ENCODE measurements at places on chromosomes 1 and 21.

- no peak for DNase-seq
Observed at GRCh38 chr1:159289060-159289459, 13.1 kb upstream of the FCER1A start.

DNA sequence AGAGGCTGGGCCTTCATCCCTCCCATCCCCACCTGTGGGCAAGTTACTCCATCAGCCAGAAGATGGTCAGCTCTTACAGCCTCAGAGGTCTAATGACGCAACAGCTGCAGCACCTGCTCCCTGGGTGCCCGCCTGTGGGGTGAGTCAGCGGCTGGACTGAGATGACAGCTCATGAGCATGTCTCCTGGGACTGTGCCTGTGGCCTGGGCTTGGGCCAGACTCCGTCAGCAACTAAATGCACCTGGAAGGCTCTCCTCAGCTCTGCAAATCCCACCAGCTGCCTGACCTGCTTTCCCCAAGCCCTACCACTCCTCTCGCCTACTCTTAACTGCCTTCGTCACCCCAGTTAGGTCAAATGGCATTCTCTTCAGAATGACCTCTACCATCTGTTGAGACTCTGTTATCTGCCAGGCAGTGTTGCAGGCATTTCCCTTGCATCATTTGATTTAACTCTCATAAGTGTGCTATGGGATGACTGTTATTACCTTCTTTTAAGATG lies 47.7 kb downstream of the ETS2 start:
- DNase-seq = no peak

- DNase-seq = no peak
Observed at GRCh38 chr1:81756872-81757271, 43.9 kb upstream of the ADGRL2 start.

DNA sequence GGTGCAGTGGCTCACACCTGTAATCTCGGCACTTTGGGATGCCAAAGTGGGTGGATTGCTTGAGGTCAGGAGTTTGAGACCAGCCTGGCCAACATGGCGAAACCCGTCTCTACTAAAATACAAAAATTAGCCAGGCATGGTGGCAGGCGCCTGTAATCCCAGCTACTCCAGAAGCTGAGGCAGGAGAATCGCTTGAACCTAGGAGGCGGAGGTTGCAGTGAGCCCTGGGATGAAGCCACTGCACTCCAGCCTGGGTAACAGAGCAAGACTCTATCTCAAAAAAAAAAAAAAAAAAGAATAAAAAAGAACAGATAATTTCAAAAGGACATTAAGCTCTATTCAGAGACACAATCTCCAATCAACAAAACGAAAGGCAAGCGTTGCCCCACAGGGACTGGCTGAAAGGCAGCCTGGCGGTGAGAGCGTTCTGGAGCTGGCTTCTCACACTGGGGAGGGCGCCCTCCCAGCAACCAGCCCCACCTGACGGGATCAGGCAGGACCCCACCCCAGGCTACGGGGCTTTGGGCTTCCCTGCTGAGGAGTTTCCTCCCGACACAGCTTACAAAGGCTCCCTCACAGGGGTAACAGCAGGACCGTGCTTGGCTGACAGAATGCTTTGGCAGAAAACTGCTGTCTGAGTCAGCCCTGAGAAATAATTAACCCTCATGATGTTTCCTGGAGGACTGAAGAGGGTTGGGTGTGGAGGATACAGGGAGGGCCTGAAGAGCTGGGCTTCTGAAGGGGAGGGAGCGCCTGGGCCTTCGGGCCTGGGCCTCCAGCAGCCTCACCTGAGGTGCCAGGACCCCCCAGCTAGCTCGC lies 31.1 kb upstream of the SRP9 start:
- DNase-seq = peak; percentile 78

DNA sequence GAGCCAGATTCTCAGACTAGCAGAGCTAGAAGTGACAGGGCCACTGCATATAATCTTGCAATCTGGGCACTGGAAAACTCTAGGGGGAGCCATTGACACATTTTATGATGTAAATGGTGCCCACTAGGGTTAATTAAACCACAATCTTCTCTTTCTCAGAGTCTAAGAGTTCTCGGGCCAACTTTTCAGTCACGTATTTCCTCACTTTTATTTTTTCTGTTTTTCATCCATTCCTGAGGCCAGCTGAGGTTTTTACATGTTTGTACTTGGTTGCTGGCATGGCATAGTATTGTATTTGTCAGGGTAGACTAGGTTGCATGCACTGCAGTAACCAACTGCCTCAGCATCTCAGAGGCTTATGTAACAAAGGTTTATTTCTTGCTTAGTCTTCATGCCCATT lies 138.2 kb downstream of the ZNF326 start:
- peak; percentile 6 for DNase-seq

DNA sequence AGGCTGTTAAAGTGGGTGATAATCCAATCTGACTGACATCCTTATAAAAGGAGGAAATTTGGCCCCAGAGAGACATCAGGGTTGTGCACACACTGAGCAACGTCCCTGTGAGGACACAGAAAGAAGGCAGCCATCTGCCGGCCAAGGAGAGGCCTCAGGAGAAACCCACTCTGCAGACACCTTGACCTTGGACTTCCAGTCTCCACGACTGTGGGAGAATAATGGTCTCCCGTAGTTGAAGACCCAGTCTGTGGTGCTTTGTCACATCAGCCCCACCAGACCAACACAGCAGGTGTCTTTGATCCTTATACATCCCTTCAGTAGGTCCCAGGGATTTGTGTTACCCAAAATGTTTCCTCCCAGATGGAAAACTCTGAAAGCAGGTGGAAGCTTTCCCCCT lies 4.2 kb upstream of the DNAJC28 start:
- DNase-seq = no peak

DNA sequence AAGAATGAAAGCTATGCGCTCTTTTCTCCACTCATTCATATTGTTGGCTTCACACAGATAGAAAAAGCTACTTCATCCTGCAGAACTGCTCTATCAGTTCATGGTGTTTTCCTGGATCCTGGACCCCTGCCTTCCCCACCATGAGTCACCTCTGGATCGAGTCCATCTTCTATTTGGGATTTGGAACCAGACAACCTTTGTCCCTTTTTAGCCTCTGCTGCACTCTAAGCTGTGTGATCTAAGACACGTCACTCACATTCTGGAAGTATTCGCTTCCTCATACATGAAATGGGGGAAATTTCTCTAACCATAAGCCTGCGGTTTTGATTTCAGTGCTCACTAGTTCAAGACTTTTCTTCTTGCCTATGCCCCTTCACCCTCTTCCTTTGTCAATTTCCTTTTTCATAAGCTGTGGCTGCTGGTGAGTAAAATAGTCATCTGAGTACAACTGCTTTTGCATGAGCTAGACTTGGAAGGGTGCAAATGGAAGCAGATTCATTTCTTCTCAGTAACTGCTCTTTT lies 14.1 kb upstream of the DEGS1 start:
- no peak for DNase-seq

GRCh38 chr1:184646178-184646701 lies 108.4 kb downstream of the EDEM3 start:
- DNase-seq = no peak

DNA sequence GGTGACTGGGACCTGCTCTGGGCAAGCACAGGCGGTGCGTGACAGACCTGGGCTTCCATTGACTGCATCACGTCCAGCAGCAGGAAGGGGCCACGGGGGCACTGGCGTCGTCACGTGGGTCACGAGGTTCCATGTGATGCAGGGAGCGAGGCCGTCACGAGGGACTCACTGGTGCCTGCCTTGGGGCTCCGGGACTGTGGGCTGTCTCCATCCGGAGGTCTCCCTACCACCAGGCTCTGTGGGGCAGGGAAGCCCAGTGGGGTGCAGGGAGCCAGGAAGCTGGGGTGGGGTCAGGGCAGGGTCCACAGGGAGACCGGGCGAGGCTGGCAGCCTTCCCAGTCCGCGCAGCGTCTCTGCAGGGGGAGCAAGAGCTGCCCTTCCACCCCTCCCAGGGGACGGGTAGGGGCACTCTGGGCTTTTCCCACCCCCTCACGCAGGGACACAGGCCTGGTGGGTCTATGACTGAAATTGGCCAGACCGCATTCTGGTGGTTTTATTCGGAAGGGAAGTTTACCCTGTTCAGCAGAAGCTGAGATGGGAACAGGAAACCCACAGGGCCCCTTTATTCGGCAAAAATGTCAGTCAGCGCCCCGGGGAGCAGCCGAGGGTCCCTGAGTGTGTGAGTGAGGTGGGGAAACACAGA lies 416 bp upstream of the TNFRSF14 start:
- peak; percentile 84 for DNase-seq

- no peak for DNase-seq
Observed at GRCh38 chr1:189681252-189681919, 796.3 kb downstream of the BRINP3 start.

DNA sequence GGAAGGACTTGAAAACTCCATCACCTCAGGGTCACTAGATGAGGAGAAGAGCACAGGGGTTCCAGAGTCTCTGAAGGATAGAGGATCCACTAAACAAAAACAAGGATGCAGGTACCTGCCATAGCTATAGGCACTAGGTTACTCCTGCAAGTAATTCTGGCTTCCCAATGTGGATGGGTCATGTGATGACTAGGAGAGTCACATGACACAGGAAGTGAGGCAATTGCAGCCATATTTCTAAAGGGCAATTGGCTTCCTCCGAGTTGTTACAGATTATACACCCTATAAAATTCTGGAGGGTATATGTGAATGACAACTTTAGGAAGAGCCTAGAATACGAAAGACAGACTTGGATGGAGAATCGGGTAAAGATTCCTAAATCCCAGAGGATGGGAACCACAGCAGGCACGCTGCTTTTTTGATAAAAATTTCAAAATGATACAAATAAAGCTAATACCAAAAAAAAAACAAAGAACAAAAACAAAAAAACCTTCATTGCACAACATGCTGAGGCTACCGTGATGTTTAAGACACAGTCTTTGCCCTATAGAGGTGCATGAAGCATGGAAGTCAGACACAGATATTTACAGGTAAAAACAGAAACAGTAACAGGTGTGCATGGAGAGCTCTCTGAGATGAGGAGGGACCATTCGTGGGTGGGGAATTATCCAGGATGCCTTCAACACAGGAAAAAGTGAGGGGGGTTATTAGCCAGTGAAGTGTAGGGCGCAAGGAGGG lies 10.5 kb downstream of the MTX1 start:
- DNase-seq = peak; percentile 78

GRCh38 chr1:233319272-233319671 lies 8.3 kb upstream of the MAP3K21 start:
- no peak for DNase-seq

GRCh38 chr1:212070720-212071302 lies 35.3 kb downstream of the DTL start:
- peak; percentile 53 for DNase-seq

DNA sequence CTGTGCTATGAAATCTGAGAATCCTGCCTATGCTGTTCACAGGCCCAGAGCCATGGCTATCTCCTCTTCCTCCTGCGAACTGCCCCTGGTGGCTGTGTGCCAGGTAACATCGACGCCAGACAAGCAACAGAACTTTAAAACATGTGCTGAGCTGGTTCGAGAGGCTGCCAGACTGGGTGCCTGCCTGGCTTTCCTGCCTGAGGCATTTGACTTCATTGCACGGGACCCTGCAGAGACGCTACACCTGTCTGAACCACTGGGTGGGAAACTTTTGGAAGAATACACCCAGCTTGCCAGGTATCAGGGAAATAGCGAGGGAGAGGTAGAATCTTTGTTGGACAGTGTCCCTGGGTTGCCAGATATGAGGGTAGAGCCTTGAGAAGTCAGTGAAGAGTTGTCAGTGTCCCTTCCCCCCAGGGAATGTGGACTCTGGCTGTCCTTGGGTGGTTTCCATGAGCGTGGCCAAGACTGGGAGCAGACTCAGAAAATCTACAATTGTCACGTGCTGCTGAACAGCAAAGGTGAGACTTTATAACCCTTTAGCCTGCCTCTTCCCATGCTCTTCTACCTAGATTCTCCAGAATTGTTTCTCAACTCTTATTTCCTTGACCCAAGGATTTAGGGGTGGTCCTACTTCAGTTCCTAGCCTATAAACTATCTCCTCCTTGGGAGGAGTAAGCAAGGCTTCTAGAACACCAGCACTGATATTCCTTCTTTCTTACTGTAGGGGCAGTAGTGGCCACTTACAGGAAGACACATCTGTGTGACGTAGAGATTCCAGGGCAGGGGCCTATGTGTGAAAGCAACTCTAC lies 1.4 kb downstream of the NIT1 start:
- DNase-seq = peak; percentile 63

DNA sequence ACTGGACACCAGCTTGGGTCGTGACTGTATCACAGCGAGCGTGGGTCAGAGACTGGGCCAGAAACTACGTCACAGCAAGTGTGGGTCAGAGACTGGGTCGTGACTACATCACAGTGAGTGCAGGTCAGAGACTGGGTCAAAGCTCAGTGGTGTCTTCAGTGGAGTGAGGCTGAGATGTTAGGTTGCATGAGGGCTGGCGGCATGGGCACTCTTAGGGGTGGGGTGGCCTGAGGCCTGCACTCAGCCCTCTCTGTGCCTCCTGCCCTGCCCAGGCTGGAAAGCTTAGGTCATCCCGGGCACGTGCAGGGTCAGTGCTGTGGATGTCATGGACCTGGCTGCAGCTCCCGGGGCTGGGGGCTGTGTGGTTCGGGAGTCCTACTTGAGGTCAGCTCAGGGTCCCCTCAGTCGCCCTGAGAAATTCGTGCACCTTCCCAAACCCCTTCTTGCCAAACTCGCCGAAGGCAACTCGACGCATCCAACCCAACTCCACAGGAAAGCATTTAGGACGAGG lies 19.0 kb downstream of the CFAP74 start:
- no peak for DNase-seq

DNA sequence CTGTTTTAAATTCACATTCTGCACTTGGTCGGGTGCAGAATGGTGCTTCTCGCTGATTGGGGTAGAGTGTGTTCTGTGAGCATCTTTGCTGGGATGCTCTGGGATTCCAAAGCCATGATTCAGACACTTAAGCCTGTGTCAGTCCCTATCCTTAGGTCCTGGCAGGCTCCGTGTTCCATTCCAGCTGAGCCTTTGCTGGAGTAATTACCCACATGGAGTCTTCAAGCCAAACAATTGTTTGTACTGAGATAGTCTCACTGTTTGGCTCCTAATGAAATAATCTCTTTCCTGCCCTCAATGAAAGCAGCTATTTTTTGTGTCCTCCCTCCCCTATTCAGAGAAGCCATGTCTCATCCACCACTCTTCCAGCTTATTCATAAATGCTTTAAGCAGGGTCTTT lies 18.7 kb downstream of the SMAP2 start:
- peak; percentile 75 for DNase-seq

DNA sequence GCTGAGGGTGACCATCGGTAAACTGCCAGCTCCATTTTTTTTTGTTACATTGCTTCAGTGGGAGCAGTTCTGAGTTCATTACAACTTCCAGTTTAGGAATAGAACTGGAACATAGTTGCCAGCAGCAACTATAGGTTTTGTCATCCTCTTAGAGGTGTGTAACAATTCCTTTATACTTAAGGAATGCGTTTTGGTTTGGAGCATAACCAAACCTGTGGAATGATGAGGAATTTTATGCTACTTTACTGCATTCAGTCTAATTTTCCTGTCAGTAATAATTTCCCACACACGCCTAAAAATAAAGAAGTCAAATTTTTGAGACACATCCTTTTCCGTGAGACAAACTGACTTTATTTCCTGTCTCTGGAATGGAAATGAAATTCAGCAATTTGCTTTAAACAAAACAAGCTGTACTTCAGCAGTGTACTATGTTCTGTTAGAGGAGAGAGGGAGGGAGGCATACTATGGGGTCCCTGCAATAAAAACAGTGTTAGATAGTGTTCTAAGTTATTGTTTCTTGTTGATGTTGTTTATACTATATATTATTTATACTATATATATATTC lies 4.8 kb upstream of the AMPD1 start:
- no peak for DNase-seq

GRCh38 chr1:217004776-217005436 lies 281.7 kb upstream of the ESRRG start:
- DNase-seq = no peak

- no peak for DNase-seq
Observed at GRCh38 chr1:47907177-47907528, 90.0 kb downstream of the TRABD2B start.

Measured in COLO829 (cell line).